NCI-H1436 treated with DMSO at 0.1 percent for 48 hours (cell line): ENCODE measurements at places on chromosomes 16 and 17.

GRCh38 chr17:67421869-67422273 lies 44.8 kb downstream of the PITPNC1 start:
- DNase-seq = no peak

- no peak for DNase-seq
These were observed 90.7 kb downstream of the WWP2 start for GRCh38 chr16:69852815-69853214.

DNA sequence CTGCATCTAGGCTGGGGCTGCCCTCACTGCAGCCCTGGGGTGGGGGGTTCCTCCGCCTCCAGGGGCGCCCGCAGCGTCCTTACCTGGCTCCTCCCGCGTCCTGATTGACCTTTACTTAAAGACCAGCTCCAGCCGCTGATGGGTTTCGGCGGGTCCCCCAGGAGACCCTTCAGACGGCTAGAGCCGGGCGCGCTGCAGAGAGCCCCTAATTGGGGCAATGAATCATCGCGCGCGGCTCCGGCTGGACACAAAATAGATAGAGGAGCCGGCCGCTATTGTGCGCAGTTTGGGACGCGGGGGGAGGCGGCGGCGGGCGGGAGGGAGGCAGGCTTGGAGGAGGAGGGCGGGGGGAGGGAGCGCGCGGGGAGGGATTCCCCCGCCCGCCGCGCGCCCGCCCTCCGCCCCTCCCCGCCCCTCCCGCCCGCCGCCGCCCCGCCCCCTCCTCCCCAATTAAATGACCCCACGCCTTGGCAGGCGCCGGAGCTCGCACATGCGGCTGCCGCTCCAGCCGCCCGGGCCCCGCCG lies 56.5 kb upstream of the CIBAR2 start:
- no peak for DNase-seq

DNA sequence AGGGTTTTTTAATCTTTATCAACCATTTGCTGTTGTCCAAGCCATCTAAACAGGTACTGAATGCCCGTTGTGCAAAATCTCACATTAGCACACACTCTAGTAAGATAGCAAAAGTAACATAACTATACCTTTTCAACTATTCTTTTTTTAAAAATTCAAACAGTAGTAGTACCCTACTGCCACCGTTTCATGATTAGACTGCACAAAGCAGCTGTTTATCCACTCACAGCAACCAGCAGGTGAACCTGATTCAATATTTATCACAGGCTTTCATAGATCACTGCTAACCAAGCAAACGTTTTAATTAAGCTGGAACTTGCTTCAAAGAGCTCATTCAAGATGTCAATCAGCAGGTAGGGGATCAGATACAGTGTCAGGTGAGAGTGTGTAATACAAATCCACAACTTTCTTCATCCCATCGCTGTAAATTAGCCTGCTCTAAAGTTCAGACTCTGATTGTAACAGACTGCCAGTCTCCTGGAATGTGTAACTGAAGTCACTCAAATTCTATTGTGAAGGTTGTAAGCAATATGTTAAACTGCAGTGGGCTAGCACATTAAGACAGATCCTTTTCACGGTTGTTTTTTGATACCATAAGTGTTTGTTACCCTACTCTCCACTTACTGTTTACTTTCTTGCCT lies 47.3 kb downstream of the BRIP1 start:
- DNase-seq = peak; percentile 36

- no peak for DNase-seq
These were observed 148.4 kb downstream of the PITPNC1 start for GRCh38 chr17:67525239-67526135.

DNA sequence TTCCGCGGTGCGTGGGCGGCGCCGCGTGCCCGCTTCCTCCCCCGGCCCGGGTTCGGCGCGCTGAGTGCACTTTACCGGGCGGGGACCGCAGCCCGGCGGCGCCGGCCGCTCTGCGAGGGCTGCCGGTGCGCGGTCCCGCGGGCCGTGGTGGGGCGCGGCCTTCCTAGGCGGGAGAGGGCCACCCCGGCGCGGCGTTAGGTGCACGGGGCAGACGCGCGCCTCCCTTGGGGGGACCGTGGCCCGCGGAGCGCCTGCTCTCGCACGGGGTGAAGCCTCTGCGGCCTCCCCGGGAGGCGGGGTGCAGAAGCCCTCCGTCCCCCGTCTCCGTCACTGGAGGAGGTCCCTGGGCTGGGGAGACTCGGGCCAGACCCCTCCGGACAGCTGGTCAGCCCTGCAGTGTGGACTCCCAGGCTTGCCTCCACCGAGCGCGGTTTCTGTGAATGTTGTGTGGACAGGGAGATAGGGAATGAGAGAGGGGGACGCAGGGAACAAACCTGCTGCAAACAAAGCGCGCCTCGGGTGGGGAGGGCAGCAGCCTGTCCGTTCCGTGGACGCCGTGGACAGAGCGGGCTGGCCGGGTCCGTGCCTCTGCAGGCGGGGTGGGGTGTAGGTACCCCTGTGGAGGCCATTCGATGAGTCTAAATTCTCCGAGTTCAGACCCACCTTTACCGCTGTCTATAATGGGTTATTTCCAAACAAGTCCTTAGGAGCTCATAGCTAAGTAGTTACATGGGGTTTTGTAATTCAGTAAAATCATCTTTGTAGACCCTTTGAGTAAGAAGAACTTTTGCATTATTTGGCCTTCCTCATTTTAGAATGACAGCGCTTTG lies 721 bp downstream of the TBCD start:
- DNase-seq = no peak

DNA sequence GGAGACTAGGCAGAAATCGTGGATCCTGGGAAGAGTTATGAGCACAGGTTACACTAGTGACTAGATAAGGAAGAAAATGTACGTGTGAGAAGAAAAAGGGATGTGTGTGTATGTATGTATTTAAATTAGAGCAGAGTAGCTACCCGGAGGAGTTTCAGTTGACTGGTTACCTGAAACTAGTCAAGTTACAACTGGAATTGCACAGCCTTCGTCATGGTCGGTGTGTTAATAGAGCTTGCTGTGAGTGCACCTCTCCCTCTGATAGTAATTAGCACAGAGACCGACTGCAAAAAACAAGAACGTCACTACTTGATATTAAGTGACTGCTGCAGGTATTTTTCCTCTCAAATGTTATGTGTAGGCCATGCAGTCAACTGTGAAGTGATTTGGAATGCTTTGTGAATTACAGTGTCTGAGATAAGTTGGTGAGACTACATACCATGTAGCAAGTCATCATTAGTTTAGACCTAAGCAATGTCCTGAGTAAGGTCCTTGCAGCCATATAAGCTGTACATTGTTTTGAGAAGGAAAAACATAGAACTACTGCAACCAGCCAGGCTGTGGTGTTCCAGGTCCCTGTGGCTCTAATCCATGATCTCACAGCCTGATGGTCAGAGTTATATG lies 95.7 kb downstream of the WNT3 start:
- DNase-seq = no peak

- no peak for DNase-seq
These were observed 23.7 kb downstream of the OR1D5 start for GRCh38 chr17:3039736-3040135.

DNA sequence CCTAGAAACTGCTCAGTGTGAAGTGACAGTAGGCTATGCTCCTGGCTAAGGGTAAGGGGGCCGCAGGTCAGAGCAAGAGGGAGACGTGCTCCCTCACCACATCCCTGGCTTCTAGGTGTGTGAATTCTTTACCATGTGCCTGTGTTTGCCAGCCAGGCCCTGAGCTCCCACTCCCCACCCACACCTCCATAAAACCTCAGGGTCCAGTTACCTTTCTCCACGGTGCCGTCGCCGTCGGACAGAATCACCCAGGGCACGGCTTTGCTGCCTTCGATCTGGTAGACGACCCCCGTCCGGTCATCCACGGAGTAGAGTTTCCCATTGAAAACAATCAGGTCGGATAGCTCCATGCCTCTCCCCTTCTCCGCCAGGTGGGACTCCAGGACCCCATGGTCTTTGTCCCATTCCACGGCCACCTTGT lies 12.8 kb downstream of the CANT1 start:
- DNase-seq = no peak

DNA sequence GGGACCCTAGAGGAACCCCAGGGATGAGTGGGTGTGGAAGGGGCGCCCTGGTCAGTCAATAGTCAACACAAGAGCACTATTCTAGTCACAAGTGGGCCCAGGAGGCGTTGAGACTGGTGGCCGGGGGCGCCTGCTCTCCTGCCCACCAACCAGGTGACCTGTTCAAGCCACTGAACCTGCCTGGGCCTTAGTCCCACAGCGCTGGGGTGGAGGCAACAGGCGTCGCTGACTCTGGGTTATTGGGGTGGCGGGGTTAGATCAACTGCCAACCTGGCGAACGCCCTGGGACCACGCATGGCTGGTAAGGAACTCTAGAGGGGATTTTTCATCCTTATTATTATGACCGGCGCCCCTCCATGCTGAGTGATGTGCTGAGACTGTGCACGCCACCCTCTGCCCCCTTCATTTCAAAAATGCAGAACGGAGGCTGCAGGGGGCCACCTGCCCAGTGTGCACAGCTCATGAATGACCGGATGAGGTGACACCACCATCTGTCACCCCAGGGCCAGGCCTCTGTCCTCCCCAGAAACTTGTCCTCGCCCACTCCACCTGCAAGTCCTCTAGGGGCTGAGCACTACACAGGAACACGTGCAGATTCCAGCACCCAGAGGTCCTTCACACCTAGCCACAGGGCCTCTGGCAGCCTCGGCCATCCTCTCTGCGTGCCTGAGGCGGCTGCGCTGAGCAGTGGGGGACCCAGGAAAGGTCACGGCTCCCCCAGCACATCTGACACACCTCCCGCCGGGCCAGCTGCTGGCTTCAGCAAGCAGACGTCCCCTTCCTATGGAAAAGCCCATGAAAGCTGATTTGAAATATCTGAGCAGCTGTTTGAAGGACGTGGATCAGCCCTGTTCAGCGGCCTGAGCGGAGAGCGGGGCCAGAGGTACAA lies 51.6 kb upstream of the DNAH17 start:
- no peak for DNase-seq

GRCh38 chr16:73265124-73265837 lies 217.4 kb upstream of the ZFHX3 start:
- no peak for DNase-seq

- no peak for DNase-seq
These were observed 26.9 kb downstream of the IRX5 start for GRCh38 chr16:54957403-54958166.

GRCh38 chr17:50661348-50661747 lies 26.7 kb downstream of the ABCC3 start:
- no peak for DNase-seq

DNA sequence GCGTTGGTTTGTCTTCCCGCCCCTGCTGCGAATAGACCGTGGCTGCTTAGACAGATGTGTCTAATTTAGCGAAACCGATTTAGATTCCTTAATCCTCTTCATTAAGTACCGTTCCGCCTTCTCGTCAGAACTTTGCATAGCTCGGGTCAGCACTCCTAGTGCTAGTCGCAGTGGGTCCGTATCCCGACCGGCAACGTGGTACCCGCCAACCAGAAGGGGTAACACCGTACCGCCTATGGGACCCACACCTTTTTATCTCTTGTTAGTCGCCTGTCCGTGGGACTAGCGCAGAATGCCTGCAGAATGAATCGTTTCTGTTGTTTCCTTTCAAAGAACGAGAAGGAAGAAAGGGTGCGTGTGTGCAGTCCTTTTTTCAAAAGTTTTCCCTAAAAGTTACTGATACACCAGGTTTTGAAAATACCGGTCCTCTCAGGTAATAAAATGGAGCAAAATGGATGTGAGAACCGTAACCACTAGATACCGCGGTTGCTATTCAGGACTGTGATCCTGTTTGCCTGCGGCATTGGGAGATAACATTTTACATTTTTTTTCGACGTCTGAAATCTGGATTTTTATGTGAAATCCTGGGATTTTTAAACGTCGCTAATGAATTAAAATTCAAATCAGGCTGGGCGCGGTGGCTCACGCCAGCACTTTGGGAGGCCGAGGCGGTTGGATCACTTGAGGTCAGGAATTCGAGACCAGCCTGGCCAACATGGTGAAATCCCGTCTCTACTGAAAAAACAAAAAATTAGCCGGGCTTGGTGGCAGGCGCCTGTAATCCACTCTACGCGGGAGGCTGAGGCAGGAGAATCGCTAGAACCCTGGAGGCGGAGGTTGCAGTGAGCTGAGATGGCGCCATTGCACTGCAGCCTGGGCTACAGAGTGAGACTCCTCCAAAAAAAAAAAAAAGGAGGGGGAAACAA lies 998 bp upstream of the SRSF1 start:
- no peak for DNase-seq

DNA sequence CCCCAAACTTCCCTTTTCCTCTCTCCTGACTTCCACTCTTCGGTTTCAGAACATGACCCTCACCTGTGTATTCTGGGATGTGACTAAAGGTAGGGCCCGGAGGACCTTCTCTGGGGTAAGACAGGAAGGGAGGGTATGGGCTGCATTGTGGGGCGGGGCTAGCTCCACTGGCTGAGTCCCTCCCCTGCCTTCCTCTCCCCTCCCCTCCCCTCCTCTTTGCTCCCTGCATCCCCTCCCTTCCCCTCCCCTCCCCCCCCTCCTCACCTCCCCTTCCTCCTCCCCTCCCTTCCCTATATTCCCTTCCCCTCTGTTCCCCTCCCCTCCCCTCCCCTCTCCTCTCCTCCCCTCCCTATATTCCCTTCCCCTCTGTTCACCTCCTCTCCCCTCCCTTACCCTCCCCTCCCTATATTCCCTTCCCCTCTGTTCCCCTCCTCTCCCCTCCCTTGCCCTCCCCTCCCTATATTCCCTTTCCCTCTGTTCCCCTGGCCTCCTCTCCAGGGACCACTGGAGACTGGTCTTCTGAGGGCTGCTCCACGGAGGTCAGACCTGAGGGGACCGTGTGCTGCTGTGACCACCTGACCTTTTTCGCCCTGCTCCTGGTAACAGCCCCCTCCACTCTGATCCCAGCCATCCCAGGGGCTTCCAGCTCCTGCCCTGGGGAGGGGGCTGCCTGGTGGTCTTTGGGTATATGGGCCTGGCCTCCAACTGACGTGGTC lies 11.8 kb downstream of the ADGRG3 start:
- no peak for DNase-seq

- no peak for DNase-seq
These were observed 8.1 kb downstream of the CYGB start for GRCh38 chr17:76529224-76530094.

GRCh38 chr16:46712911-46713310 lies 23.5 kb downstream of the ORC6 start:
- DNase-seq = no peak

DNA sequence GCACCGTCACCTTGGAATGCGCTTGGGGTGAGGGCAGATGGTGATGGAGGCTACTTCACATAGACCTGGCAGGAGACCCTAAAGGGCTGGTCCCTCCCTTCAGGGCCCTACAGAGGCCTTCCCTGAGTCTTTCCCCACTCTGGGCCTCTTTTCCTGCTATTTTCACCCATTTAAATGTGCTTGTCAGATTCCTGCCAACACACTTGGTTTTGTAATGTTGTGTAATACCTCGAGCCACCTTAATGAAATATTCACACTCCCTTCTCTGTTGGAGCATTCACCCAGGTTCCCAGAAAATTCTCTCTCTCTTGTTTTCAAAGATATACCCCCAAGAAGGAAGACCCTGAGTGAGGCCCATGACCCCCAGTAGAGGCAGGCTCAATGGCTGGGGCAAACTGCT lies 456.6 kb upstream of the DYNLRB2 start:
- DNase-seq = no peak

- no peak for DNase-seq
These were observed 32.5 kb downstream of the TANGO6 start for GRCh38 chr16:68875871-68876270.

GRCh38 chr17:78925662-78926555 lies 722 bp upstream of the TIMP2 start:
- DNase-seq = no peak

GRCh38 chr17:40284085-40284713 lies 3.5 kb upstream of the CDC6 start:
- no peak for DNase-seq

- DNase-seq = no peak
These were observed 6.8 kb downstream of the KRT37 start for GRCh38 chr17:41417576-41418015.
